ENCODE measurements at places on chromosomes 5 and 9.

GRCh38 chr5:138966236-138966985 is 91.3 kb upstream of the LRRTM2 start:
- no peak for DNase-seq

GRCh38 chr9:89533411-89534095 is 35.6 kb upstream of the SEMA4D start:
- DNase-seq, result no peak

DNA sequence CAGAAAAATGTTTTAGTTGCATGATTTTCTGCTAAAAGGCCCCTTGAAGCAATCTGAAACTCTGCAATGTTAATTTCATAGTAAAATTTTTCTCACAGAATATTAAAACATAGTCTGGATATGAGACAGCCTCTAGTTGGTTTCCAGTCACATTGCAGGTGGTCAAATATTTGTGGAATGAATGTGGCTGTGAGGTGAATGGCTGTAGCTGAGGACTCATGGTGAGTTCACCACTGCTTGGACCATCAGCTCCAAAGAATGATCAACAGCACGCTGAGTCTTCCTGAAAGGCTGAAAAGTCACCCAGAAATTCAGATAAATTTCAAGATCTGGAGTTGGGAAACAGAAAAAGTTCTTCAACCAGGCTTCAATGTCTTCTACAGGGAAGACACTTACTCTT is 79.8 kb downstream of the MAT2B start:
- no peak for DNase-seq

DNA sequence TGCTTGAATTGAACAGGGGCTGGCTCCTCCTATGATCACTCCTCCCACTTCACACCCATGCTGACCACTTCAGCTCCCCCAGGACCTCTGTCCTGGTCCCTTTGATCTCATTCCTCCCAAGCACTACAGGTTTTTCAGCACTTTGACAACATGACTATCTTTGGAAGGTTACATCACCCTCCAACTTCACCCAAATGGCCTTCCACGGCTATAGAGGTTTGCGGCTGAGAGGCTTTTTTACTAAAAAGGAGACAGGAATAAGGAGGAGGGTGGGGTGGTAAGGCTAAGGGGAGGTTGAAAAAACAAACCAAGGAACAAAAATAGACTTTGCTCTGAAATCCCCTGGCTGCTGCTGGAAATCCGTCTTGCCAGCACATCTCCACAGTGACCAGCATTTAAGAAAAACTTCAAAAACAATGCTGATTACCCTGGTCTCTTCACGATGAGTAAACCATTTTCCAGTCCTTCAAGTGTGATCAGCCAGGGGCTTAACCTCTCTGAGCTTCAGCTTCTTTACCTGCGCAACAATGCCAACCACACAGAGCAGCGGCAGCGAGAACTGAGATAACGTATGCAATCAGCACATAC is 102.7 kb downstream of the DPYSL3 start:
- no peak for DNase-seq

- no peak for DNase-seq
These were observed 33.3 kb upstream of the ABCA1 start for GRCh38 chr9:104961238-104961637.

DNA sequence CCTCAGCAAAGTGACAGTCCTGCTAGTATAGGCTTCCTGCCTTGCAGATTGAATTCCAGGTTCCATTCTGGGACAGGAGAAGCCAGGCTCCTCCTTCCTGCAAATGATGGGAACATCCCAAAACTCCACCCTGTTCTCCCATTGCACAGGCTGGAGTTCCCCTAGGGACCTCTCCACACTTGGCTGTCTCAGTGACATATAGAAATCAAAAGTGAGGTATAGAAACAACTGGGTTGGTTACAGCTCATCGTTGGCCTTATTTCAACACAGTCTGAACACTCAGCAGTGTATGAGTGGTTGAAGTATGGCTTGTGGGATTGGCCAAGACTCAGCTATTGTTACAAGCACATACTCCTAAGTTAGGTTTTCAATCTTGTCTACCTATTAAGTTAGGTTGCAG is 157.8 kb upstream of the FTMT start:
- DNase-seq, result no peak

GRCh38 chr5:135061001-135061400 is 27.0 kb upstream of the PITX1 start:
- DNase-seq, result no peak

- no peak for DNase-seq
These were observed 5.7 kb upstream of the ARHGEF28 start for GRCh38 chr5:73620334-73620687.

GRCh38 chr9:112894041-112894440 is 3.4 kb upstream of the SLC46A2 start:
- no peak for DNase-seq

- DNase-seq, result no peak
These were observed 206.2 kb downstream of the MEF2C start for GRCh38 chr5:88676637-88677375.

DNA sequence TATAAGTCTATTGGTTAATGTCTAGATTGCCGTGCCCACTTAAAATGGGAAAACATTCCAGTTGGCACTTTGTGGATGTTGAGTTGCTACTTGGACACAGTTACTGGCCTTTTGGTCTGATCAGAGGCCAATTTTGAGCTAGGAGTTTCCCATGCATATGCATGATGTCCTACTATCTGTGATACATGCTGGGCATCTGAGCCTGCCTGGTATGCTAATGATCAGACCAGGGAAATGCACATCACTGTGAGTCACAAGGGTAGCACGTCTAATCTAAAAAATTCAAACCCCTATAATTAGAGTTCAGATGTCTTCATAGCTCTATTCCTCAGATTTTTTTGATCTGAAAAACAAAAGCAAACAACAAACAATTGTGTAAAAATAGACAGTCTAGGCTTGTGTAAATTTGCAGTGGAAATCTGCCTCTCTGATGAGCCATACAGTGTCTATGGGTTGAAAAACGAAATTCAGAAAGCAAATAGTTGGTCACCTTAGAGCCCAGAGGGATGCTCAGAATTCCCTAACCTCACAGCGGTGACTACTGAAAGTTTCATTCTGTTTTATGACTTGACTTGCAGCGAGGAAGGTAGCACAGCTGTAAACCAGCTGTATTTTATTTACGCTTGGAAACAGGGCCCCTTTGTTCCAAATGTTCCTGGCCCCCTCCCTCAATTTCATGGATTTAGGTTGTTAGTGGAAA is 37.3 kb downstream of the PALM2AKAP2 start:
- no peak for DNase-seq

DNA sequence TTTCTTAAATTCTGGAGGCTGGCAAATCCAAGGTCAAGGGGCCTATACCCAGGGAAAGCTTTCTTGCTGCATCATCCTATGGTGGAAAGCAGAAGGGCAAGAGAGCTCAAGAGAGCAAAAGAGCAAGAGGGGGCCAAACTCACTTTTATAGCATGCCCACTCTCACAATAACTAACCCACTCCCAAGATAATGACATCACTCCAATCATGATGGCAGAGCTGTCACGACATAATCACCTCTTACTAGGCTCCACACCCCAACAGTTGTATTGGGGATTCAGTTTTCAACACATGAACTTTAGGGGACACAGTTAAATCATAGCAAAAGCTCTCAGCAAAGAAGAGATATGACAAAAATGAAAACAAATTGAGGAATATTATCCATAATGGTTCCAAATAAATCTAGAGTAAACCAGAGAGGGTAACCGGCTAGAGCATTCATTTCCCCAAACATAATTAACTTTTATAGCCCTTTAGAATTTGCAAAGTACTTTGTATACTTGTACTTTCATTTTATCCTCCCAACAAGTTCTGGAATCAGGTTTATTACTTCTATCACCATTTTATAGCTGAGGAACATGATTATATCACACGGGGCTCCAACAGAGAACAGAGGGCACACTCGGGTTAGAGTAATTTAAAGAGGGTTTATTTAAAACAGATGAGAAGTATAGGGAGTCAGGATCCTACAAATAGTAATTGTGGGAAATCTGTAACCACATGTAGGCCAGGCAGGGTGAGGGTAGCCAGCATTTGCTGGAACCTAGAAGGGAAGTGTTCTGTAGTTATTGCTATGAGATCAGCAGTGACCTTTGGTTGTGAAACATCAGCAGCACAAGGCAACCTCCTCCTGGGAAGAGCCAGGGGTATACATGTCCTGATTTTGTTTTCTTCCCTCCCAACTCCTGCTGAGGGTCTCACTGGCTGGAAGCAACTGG is 7.2 kb upstream of the TARS1 start:
- no peak for DNase-seq

DNA sequence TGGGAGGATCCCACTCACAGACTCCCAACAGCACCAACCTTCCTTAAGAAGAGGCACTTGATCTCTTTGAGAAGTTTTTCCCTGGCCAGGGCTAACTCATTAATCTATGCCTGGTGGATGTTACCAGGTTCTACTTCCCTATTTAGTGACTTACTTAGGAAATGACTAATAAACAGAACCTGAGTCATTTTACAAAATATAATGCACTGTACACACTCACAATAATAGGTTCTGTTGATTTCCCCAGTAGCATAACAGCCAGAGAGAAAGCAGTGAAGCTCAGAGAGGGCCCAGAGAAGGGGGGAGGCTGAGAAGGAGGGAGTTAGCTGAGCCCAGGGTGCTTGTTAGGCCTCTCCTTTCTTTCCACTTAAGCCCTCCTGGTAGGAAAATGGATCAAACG is 27.1 kb downstream of the FRMD3 start:
- no peak for DNase-seq

GRCh38 chr9:35845824-35846771 is 17.1 kb downstream of the TMEM8B start:
- no peak for DNase-seq

DNA sequence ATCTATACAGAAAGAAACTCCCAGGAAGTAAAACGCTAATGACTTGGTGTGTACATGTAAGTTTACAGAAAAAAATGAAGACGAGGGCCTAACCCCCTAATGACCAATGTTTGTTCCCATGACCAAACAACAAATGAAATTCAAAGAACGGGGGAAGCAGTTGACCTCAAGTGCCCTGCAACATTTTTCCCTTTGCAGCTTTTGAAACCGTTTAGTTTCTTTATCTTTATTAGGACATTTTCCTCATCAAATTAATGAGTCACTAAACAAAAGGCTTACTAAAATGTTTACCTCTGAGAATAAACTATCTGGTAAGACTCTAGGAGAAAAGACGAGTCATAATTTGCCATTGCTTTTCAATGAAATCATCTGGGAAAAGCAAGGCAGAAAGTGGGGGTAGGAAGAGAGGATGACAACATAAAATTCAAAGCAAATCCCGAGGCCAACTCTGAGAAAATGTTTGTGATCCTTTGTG is 57.4 kb downstream of the LHFPL2 start:
- DNase-seq, result peak; percentile 27

DNA sequence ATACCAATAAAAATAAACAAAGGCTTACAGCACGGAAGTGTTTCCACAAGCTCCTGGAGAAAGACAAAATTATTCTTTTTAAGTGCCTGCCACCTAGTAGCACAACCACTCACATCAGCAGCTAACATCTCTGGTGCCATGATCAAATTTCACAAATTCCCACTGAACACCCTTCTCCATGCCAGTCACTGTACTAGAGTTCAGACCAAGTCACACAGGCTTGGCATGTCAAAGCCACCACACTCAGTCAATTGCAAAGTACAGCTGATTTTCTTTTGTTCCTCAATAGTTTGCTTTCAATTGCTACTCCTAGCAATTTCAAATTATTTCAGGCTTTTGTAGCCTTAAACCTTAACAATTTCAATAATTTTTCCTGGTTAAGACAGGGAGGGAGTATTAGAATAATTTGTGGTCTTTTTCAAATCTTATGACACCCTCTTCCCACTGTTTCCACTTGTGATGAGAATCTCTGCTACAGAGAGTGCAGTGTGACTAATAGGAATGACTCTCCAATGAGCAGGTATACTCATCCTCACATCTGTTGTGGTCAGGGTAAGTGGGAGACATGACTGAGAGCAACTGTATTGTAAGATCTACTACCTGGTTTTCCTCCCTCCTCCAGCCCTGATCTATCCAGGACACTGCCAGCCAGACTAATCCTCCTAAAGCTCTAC is 46.2 kb downstream of the RNF145 start:
- no peak for DNase-seq

GRCh38 chr9:128575469-128575868 is 23.1 kb downstream of the SPTAN1 start:
- DNase-seq, result no peak

DNA sequence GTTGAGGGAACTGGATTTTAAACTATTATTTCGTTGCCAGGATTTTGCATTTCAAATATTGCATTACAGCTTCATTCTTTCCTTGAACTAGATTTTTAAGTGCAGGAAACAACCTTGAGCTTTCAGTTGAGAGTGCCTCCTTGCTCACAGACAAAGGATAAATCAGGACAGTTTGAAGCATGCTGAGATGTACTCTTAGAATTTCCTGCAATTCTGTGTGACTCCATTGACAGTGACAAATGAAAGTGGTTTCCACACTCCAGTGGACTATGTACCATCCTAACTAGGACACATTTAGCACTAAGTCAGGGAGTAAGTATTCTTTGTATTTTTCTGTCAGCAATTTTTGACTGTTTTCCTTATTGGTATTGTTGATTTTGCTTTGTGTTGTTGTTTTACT is 100.0 kb upstream of the PLCXD3 start:
- no peak for DNase-seq

- DNase-seq, result no peak
These were observed 51.3 kb upstream of the GOLPH3 start for GRCh38 chr5:32225445-32225844.

- no peak for DNase-seq
These were observed 56.0 kb downstream of the SLC1A3 start for GRCh38 chr5:36662291-36662851.
